ENCODE measurements at places on chromosomes 11 and 22. TPM values are rescaled to one million over a fixed set of nuclear protein-coding genes. Genes with fewer than 3 reads are reported as not detected.

Gene PGA5
- not detected for total RNA-seq

Gene MMP12
- total RNA-seq, result not detected

Gene UBQLN3
- 2.8 TPM for total RNA-seq

Gene OR8J3
- not detected for total RNA-seq

Gene BATF2
- 1.5 TPM for total RNA-seq

Gene EWSR1
- 181 TPM for total RNA-seq

Gene SF3A1
- 134 TPM for total RNA-seq

Gene UBTFL1
- total RNA-seq, result not detected

DNA sequence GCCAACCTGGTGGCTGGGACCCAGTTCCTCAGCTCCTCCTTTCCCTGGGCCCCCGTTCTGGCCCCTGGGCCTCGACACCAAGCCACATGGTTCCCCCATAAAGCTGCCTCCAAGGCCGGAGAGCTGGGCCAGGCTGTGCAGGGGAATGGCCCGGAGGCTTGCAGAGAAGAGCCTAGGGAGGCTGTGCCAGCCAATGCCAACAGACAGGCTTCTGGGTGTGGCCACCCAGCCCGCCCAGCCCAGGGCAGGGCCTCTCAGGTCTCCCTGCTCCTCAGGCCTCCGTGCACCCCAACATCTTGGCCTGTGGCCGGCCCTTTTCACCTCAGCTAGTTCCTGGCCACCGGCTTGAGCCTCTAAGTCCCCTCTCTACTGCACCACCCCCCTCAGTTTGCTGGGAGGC is 17.4 kb upstream of the FLRT1 start:
- no peaks in the 10 kb centered on the region for H3K27me3 ChIP-seq
- H3K4me3 ChIP-seq, result no peak overlapping the region
- no peak overlapping the region for H3K27ac ChIP-seq
- no peaks in the 10 kb centered on the region for H3K4me1 ChIP-seq
- no peaks in the 10 kb centered on the region for H3K36me3 ChIP-seq

- no peak overlapping the region for H3K4me3 ChIP-seq
- no peaks in the 10 kb centered on the region for H3K27me3 ChIP-seq
- H3K36me3 ChIP-seq, result no peaks in the 10 kb centered on the region
- no peak for DNase-seq
- no peak overlapping the region for H3K27ac ChIP-seq
- no peaks in the 10 kb centered on the region for H3K4me1 ChIP-seq
Observed at GRCh38 chr11:58796333-58796732, 48.2 kb downstream of the GLYATL2 start.

- DNase-seq, result no peak
- H3K4me1 ChIP-seq, result no peaks in the 10 kb centered on the region
- H3K27me3 ChIP-seq, result no peaks in the 10 kb centered on the region
- no peaks in the 10 kb centered on the region for H3K36me3 ChIP-seq
- no peak overlapping the region for H3K4me3 ChIP-seq
Observed at GRCh38 chr22:36245805-36246356, 6.6 kb upstream of the APOL2 start.

DNA sequence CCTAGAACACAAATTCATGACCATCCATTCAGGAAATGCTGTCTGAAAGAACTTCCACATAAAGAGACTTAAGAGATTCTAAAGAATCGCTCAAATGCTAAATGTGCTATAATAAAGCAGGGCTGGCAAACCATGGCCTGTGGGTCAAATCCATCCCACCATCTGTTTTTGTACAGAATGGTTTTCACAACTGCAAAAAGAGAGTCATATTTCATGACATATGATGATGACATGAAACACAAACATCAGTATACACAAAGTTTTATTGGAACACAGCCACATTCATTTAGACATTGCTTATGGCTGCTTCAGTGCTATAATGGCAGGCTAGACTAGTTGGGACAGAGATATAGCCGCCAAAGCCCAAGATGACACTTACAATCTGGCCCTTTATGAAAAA is 85.1 kb downstream of the RRAS2 start:
- no peak overlapping the region for H3K4me3 ChIP-seq
- no peaks in the 10 kb centered on the region for H3K4me1 ChIP-seq
- no peaks in the 10 kb centered on the region for H3K36me3 ChIP-seq
- no peak for DNase-seq

GRCh38 chr11:26028393-26028911 is 303.5 kb upstream of the ANO3 start:
- no peaks in the 10 kb centered on the region for H3K27me3 ChIP-seq
- no peak for DNase-seq
- no peaks in the 10 kb centered on the region for H3K36me3 ChIP-seq
- H3K27ac ChIP-seq, result no peak overlapping the region

DNA sequence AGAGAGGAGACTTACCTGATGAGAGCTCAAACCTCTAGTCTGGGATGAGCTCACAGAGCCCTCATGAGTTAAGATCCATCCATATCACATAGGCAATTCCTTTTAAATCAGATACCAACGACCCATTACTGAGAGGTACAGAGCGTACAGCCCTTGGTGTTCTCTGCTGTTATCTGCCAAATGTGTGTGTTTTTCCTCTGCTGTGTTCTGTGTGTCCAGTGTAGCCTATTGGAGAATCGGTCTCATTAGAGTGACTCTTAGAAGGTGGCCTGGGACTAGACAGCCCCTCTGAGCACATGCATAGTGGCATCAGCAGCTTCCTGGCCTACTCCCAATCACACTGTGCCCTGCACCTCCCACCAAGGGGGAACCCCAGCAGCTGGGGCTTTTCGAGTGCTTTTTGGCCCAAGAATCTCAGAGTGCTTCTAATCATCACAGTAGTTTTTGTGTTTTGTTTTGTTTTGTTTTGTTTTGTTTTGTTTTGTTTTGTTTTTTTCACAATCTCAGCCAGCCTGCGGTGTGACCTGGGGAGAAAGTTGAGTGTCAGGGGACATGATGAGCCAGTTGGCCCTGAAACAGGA is 25.4 kb downstream of the TP53AIP1 start:
- no peak overlapping the region for H3K4me3 ChIP-seq
- no peaks in the 10 kb centered on the region for H3K27me3 ChIP-seq

DNA sequence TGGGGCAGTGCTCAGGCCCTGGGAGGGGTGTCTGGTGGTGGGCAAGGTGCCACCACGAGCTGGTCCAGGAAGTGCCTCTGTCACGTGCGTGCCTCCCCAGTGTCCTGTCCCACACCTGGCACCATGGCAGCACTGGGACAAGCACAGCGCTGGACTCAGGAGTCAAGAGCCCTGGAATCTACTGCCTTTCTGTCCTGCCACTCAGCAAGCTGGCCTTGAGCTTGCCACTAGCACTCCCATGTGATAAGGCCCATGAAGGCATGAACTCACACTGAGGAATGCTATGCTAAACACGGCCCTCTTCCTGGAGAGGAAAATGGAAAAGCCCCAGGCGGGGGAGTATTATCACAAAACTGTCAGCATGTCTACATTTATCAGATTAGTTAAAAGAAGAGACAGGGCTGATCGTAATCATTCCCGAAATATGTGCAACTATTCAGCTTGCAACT is 50.7 kb upstream of the SLC35C1 start:
- H3K27me3 ChIP-seq, result no peaks in the 10 kb centered on the region
- no peak overlapping the region for H3K4me3 ChIP-seq
- no peak for DNase-seq
- no peaks in the 10 kb centered on the region for H3K4me1 ChIP-seq
- H3K27ac ChIP-seq, result no peak overlapping the region

- no peak for DNase-seq
- H3K36me3 ChIP-seq, result no peaks in the 10 kb centered on the region
- H3K4me1 ChIP-seq, result no peaks in the 10 kb centered on the region
- no peak overlapping the region for H3K4me3 ChIP-seq
- no peak overlapping the region for H3K27ac ChIP-seq
Observed at GRCh38 chr11:35800970-35801953, 138.7 kb downstream of the TRIM44 start.

DNA sequence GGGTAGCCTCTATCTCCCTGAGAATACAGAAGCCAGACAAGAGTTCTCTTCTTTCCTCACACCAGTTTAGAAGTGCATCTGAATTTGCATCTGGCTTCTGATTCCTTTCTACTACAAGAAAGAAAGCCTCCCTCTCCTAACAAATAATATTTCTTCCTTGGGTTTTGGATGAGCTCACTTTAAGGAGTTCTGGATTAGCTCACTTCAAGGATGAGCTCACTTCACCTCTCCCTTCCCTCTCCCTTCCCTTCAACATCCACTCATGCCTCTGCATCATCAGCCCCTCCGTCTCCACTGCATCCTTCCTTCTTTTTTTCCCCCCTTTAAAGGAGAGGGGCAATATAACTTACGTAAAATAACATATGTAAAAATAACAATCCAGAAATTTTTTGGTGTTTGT is 1.6 kb upstream of the MTNR1B start:
- H3K27ac ChIP-seq, result no peak overlapping the region
- no peaks in the 10 kb centered on the region for H3K4me1 ChIP-seq
- H3K27me3 ChIP-seq, result peaks cover 5% of the 10 kb centered on the region
- H3K4me3 ChIP-seq, result no peak overlapping the region

DNA sequence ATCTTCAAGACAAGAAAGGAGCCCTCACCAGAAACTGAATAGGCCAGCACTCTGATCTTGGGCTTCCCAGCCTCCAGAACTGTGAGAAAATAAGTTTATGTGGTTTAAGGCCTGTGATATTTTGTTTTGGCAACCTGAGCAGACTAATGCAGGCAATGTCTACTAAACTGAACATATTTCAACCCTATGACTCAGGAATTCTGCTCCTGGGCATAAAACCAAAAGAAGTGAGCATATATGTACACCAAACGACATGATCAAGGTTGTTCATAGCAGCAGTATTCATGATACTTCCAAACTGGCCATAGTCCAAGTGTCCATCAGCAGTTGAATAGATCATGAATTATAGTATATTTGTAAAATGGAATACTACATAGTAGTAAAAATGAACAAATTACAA is 29.0 kb downstream of the CSNK2A3 start:
- no peaks in the 10 kb centered on the region for H3K36me3 ChIP-seq
- H3K27ac ChIP-seq, result no peak overlapping the region
- no peaks in the 10 kb centered on the region for H3K4me1 ChIP-seq
- no peak overlapping the region for H3K4me3 ChIP-seq
- H3K27me3 ChIP-seq, result no peaks in the 10 kb centered on the region

DNA sequence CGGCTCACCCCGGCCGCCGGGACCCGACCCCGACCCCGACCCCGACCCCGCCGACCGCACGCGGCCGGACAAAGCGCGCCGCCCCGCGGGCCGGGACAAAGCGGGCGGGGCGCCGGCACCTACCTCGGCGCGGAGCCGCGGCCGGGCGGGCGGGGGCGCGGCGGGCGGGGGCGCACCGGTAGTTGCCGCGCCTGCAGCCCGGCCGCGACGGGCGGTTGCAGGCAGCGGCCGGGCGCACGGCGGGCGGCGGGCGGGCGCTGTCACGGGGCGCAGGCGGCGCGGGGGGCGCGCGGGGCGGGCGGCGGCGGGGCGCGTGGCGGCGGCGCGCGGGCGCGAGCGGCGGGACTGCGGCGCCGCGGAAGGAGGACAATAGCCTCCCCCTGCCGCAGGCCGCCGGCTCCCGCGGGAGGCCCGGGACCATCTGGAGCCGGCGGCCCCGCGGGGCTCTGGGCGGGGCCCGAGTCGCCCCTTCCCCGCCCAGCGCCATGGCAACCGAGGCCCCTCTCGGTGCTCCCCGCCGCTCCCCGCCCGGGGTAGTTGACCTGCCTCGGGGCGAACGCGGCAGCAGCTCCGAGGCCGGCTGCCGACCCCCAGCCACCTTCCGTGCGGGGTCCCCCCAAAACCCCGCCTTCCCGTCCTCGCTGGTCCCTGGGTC is 851 bp downstream of the SPTBN2 start:
- no peaks in the 10 kb centered on the region for H3K27me3 ChIP-seq
- peak overlapping the region; percentile 50 for H3K4me3 ChIP-seq
- H3K4me1 ChIP-seq, result no peaks in the 10 kb centered on the region
- DNase-seq, result no peak
- H3K36me3 ChIP-seq, result no peaks in the 10 kb centered on the region
- peak overlapping the region; percentile 49 for H3K27ac ChIP-seq

GRCh38 chr11:60915248-60915914 is 1.4 kb downstream of the TMEM109 start:
- peak overlapping the region; percentile 94 for H3K27ac ChIP-seq
- peak; percentile 77 for DNase-seq
- peak overlapping the region; percentile 75 for H3K4me3 ChIP-seq
- H3K4me1 ChIP-seq, result peaks cover 21% of the 10 kb centered on the region
- no peaks in the 10 kb centered on the region for H3K27me3 ChIP-seq

DNA sequence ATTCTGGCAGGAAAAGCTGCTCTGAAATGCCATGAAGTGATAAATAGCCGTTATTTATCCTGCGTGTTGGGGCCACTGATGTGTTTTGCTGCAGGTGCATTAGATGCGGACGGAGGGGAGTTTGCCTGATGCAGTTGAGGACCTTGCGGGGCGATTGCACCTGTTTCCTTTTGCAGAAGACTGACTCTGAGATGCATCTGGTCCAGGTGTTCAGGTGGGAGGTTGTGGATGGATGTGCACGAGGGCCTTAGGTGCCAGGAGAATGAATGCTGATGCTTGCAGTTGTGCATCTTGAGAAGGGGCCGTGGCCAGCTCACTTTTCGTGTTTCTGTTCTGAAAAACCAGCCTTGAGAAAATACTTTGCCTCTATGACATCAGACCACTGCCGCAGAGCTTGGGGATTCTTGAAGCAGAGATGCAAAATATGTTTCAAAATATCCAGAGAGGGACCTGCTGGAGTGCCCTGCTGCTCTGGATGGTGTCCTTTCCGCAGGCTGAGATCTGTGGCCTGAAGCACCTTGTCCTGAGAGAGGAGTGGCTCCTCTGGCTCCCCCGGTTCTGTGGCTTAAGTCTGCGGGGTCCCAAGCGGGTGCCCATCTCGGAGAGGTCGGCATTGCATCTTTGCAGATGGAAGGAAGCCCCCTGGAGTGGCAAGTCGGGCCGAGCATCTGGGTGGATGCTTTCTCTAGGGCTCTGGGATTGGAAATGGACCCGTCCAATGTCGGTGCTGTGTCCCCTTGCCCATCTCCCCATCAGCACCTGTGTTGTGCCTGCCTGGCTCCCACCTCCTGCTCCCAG is 1031.1 kb downstream of the TBC1D22A start:
- no peaks in the 10 kb centered on the region for H3K4me1 ChIP-seq
- no peak for DNase-seq
- H3K36me3 ChIP-seq, result no peaks in the 10 kb centered on the region
- H3K27ac ChIP-seq, result no peak overlapping the region

GRCh38 chr11:123419731-123420452 is 10.2 kb upstream of the GRAMD1B start:
- no peak overlapping the region for H3K27ac ChIP-seq
- H3K4me3 ChIP-seq, result no peak overlapping the region
- no peak for DNase-seq
- no peaks in the 10 kb centered on the region for H3K36me3 ChIP-seq
- H3K4me1 ChIP-seq, result no peaks in the 10 kb centered on the region
- H3K27me3 ChIP-seq, result no peaks in the 10 kb centered on the region

DNA sequence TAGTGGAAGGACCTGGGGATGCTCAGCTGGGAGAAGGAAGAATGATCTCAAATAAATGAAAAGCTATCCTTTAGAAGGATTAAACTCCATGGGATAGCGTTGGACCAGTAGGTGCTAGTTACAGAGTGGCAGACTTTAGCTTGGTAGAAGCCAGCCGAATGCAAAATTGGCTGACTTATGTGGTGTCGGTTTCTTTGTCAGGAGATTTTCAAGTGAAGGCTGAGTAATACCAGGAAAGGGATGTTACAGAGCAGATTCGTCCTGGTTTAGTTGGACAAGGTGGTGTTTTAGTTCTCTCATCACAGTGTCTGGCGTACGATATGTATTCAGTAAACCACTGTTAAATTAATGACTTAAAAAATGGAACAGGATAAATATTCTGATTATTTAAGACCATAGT is 26.0 kb downstream of the FDX1 start:
- no peak overlapping the region for H3K4me3 ChIP-seq
- DNase-seq, result no peak
- no peaks in the 10 kb centered on the region for H3K36me3 ChIP-seq
- no peak overlapping the region for H3K27ac ChIP-seq
- H3K27me3 ChIP-seq, result no peaks in the 10 kb centered on the region
